ENCODE measurements at places on chromosomes 4 and X.

- DNase-seq: no peak
Measured at GRCh38 chr4:10664408-10664807, 20.2 kb downstream of the CLNK start.

DNA sequence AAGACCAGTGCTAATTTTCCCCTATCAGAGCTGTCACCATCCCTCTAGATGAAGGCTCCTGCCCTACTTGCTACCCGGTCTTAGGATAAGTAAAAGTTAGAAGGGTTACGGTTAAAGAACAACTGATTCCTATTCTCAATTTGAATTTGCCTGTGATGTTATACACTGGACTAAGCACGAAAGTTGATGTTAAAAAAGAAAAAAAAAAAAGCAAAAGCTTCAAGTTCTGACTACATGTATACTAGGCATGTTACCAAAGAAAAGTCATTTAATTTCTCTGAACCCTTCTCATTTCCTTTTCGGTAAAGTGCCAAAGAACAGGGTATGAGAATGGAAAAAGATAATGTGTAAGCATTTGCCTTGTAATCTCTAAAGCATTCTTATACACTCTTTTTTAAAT, 1.4 kb upstream of the PPID start:
- DNase-seq: no peak

DNA sequence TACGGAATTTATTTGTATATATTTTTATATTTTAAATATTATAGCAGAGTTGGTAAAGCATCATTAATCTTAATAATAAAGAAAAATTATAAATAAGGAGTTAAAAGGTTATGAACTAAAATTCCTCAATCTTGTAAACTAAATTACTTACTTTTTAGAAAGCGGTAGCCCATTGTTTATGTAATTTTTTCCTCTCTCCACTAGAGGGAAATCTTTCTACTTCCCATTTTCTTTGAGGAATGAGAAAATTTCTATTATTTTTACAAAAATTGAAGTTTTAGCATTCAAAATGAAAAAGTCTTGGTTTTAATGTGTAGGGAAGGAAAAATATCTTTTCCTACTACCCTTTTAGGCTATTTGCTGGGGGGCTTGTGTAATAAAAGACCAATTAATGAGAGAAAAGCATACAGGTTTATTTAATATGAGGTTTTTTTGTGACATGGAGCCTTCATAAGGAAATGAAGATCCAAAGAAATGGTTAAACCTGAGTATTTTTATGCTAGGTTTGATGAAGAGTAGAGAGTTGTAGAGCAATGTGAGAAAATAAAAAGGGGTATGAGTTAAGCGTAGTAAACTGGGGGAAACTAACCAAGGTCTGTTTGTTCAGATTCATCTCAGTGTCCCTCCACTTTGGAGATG, 68.7 kb upstream of the ADAD1 start:
- no peak for DNase-seq

GRCh38 chrX:11386001-11386523, 92.8 kb downstream of the AMELX start:
- DNase-seq: no peak

DNA sequence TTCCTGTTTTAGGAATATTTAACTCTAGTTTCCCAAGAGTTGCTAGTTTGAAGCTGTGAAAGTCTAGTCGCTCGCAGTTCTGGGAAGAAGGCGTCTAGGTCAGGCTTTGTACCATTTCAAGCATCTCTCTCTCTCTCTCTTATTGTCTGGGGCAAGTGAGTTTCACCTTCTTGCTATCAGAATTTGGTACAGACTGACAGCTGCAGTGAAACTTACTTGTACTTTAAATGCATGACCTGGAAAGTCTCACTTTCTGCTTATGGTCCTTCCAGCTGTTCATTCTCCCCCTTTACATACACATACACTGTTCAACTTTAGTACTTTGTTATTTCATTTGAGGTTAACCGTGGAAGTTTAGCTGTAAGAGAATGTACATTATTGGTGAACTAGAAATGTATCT, 4.4 kb downstream of the FRMPD4 start:
- DNase-seq: no peak

- no peak for DNase-seq
Measured at GRCh38 chrX:53153581-53153980, 59.6 kb downstream of the KANTR start.

DNA sequence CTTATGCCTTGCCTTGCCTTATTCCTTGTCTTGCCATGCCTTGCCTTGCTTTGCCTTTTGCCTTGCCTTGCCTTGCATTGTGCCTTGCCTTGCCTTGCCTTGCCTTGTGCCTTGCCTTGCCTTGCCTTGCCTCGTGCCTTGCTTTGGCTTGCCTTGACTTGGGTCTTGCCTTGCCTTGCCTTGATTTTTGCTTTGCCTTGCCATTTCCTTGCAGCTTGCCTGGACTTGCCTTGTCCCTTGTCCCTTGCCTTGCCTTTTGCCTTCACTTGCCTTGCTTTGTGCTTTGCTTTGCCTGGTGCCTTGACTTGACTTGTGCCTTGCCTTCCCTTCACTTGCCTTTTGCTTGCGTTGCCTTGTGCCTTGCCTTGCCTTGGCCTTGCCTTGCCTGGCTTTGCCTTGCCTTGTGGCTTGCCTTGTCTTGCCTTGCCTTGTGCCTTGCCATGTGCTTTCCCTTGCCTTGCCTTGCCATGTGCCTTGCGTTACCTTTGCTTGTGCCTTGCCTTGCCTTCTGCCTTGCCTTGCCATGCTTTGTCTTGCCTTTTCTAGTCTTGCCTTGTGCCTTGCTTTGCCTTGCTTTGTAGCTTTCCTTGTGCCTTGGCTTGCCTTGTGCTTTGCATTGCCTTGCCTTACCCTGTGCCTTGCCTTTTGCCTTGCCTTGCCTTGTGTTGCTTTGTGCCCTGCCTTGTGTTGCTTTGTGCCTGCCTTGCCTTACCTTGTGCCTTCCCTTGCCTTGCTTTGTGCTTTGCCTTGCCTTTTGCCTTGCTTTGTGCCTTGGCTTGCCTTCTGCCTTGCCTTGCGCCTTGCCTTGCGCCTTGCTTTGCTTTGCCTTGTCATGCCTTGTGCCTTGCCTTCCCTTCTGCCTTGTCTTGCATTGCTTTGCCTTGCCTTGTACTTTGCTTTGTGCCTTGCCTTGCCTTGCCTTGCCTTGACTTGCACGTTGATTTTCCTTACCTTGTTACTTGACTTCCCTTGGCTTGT, 92.8 kb downstream of the TAB3 start:
- DNase-seq: no peak

DNA sequence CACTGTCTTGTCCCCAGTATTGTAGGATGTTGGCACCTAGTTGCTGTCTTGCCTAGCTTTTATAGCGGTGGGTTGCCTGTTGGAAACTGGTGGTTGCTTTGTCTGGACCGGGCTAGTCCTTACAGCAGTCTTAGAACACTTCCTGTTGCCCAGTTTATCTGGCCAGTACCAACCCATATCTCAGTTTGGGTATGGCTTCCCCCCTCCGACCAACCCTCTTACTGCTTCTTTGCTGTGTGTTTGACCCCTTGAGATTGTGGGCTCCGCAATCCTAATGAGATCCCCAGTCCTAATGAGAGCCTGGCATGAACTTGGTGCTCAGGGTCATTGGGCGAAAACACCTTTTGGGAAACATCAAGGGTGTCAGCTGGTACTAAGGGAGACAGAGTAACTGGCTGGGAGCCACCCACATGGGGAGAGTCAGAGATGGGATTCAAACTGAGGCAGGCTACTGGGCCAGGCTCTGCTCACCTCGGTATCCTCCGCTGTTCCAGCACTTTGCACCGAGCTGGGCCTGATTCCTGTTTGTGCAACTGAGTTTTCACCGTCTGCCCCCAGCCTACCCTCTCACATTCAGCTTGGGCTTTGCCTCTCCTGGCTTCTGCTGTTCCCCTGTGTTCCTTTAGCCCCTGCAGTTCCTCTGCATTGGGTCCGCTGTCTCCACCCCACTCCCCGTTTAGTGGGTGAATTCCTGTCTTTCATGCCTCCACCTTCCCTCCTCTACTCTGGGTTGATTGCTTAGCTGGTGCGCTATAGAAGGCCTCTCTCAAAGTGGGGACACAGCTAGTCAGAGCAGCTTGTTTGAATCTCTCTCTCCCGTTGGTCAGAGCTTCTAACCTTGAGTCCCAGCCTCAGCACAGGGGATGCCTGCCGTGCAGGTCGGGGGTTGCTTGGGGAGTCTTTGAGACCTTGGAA, 1.6 kb downstream of the TBC1D14 start:
- no peak for DNase-seq

DNA sequence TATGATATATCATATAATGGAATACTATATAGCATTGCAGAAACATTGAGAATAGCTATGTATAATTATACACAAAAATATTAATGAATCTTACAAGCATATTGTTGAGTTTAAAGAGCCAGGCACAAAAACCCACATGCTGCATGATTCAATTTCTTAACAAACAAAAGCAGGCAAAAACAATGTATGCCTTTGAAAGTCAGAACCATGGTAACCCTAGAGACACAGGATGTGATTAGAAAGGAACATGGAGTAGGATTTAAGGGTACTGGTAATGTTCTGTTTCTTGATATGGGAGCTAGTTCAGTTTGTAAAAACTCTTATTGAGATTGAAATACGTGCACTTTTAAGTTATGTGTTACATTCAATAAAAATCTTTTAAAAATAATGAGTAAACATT, 21.5 kb downstream of the CXCL8 start:
- no peak for DNase-seq

- no peak for DNase-seq
Measured at GRCh38 chr4:69601065-69601464, 38.4 kb downstream of the UGT2A2 start.

DNA sequence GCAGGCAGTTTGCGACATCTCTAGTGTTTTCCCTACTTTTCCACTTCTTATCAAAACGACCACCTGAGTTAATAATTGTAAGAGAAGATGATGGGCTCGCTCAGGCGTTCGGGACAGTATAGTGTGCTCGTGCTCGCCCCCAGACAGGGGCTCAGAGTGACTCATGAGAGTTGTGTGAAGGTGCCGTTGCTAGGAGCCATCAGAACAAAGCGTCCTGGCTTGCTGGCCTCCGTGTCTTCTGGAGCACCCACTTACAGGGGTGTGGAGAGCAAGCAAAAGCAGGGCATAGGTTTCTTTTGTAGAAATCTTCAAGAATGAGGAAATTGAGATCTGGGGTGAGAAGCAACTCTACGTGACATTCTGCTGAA, 73.0 kb upstream of the ADGRG2 start:
- no peak for DNase-seq

DNA sequence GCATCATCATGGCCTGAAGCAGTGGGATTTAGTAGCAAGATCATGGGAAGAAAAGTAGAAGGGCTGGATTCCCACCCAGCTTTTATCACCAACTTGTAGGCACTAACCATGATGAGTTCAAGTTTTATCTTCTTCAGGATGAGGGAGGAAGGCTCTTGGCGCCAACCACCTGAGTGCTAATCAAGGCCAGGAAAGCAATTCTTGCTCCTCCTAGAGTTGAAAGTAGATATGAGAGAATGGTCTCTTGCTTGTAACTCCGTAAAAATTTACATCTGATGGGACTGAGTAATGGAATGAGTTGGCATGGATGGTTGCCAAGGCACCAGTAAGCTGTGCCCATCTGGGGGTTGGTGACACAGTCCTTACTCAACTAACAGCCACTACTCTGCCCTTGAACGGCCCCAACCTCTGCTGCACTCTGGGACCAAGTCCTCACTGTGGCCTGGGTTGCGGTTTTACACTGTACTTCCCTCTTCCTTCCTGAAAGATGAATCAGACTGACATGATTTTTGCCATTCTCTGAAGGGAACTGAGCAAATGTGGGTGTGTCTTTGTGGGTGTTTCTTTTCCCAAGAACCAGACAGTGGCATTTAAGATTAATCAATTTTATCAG, 39.4 kb upstream of the NDP start:
- DNase-seq: peak; percentile 74

DNA sequence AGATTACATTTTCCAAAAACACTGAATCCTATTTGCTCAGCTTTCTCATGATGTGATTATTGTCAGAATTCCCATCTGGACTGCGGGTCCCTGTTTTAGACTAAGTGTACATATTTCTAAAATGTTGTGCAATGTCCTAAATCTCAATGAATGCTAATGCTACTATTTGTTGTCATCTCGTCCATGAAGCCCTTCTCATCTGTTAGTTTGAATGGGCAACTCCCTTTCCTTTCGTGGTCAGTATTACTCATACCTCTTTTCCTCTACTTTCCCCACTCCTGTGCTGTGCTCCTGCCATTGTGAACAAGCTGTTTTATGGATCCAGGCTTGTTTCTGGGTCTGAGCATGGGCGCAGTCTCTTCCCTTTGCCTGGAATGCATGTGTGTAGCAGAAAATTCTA, 91.0 kb downstream of the MID1 start:
- no peak for DNase-seq

- DNase-seq: no peak
Measured at GRCh38 chr4:56480691-56481090, 13.3 kb downstream of the SRP72 start.

DNA sequence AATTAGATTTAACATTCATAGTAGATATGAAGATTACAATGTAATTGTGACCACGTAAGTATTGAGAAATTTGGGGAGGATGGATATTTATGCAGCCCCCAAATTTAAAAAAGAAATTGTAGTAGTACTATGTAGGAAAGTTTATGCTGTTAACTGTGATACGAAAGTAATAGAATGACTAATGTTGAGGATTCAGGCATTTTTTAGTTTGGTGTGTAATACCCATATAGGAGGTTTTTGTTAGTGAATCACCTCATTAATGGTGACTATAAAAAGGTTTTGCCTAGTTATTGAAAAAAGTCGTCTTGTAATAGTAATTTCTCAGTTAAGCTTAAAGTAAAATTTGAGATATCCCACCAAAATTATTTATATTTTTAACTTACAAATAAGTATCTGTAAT, 67.2 kb downstream of the SMARCAD1 start:
- no peak for DNase-seq

DNA sequence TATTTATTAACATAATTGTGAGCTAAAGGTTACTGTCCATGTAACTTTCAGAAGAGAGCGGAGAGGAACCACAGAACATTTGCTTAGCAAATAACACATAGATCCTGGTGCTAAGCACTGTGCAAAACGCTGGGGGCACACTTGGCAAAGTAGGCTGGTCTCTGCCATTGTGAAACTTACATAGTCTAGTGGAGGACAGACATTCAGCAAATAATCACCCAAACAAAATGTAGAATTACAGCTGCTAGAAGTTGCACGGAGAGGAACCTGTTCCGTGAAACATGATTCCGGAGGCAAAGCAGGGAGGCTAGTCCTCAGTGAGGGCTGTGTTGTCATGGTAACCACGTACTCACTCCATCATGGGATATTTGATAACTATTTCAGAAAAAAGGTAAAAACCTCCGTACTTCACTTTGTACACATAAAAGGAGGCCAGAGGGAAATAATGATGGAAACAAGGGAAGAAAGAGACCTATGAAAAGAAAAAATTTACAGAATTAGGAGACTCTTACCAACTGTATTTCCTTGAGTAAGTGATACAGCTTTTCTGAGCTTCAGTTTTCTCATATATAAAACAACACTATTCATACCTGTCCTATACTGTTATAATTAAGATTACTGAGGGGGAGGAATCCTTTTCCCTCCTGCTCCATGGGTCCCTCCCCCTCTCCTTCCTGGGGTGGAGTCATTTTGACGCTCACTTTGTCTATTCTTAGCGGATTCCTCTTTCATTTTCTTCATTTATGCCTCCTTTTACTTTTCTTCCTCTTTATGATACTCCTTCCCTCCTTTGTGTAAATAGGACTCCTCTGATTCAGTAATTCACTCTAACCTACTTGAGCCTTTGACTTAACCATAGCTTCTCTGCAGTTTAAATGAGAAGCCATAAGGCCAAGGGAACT, 825 bp upstream of the RASGEF1B start:
- peak; percentile 82 for DNase-seq

Measured in CD4-positive, alpha-beta T cell treated with Interleukin-15 for 1 hour (primary cell).